ENCODE measurements at places on chromosomes 3 and 15.

DNA sequence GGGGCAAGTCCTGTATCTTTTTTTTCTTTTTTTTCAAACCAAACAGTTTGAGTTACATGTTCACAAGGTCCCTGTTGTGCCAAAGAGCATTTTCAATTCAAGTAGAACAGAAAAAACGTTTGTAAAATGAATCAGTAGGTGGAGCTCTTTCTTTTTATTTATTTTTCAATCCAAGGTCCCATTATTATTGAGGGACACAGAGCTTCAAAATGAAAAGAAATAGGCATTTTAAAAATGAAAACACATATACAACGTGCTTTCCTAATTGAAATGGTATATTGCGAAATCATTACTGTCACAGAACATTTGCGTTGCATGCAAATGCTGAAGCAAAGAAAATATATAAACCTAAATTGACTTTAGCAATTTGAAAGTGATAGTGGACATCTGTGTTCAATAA lies 711.0 kb downstream of the MECOM start:
- DNase-seq, result no peak

DNA sequence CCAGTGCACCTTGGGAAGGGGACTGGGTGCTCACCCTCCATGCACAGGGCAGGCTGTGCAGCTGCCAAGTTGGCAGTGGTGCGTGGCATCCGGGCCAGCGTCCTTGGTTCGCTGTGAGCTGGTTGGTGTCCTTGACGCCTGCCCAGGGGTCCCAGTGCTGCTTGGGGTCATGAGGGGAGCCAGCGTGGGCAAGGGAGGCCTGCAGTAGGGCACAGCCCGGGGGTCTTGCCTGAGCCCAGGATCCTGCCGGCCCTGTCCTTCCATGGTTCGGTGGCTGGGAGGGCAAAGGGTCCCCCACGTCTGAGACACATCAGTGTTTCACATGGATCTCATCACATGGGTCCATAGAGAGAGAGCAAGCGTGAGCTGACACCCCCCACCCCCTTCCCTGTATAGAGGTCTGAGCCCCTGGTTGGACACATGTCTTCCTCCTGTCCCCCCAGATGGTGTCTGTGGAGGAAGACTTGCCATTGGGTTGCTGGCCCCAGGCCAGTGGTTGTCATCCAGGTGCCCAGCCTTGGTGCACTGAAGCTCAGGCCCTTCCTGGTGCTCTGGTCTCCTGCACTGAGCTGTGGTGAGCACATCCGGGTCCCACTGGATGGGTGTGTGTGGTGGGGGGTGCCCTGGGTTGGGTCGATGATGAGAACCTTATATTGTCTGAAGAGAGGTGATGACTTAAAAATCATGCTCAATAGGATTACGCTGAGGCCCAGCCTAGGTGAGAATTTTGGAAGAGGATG lies 232.3 kb downstream of the SNRPN start:
- no peak for DNase-seq

GRCh38 chr3:44184319-44184953 lies 57.2 kb upstream of the TOPAZ1 start:
- peak; percentile 45 for DNase-seq

DNA sequence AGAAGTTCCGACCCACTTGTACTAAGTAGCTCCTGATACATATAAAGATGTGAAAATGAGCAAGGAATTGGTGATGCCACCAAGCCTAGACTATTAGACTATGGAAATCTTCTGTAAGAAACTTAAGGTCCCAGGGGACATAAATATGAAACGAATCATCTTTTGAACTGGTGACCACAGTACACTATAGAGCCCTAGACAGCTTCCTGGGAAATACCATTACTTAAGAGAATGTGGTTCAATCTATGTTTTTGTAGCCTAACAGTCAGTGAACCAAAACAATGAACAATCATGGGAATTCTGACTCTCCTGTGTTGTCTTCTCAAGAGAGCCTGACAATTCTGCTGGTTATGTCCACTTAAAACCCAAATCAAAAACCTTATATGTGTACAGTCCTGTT lies 191.6 kb downstream of the GREM1 start:
- no peak for DNase-seq

DNA sequence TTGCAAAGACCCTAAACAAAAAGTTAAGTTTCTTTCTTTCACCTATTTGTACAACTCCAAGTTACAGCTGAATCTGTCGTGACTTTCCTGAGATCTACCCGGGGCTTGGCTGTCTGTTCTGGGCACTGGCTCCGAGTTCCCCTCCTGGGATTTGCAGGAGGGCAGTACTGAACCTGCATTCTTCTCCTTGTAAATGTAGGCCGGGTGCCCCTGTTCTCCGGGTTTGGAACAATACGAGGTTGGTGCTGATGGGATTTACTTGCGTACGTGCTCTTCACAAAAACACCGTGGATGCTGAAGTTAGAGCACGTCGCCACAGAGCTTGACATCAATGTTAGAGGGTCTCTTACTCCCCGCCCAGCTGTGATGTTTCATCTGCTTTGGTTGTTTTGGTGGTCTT lies 48.1 kb downstream of the KLHL25 start:
- no peak for DNase-seq

GRCh38 chr3:139518306-139518705 lies 21.2 kb downstream of the RBP1 start:
- no peak for DNase-seq

DNA sequence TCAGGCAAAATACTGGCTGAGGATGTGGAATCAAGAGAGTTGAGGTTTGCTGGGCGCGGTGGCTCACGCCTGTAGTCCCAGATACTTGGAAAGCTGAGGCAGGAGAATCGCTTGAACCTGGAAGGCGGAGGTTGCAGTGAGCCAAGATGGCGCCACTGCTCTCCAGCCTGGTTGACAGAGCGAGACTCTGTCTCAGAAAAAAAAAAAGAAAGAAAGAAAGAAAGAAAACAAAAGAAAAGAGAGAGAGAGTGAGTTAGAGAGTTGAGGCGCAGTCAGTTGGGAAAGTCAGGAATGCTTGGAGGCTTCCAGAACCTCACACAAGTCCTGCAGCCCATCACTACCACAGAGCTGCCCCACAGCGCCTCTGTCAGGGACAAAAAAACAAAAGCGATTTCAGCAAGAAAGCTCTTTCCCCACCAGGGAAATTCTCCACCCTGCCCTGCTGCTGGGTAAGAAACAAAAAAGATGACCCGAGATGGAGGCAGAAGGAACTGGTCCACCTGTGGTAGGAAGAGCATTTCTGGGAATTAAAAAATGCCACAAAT lies 13.8 kb downstream of the HDC start:
- DNase-seq, result no peak

DNA sequence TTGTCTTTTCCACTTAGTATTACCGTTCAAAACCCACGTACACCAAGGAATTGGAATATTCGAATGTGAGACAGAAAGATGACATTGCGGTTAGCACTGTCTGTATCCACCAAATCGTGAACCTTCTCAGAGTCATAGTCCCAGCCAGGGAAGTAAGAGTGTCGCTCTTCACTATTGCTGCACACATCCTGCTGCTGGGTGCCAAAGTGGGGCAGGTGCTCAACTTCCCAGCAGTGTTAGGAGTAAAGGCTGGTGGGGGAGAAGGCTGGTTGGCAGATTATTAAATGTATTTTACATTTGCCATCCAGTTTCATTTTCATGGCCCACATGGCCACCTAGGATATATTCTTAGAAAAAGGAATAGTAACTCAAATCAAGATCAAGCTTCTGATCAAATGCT lies 65.1 kb downstream of the PTPRG start:
- no peak for DNase-seq

GRCh38 chr3:97515076-97515475 lies 249.5 kb upstream of the ARL6 start:
- no peak for DNase-seq

GRCh38 chr3:155704771-155705559 lies 39.9 kb downstream of the PLCH1 start:
- DNase-seq, result peak; percentile 46

- DNase-seq, result no peak
These were observed 45.6 kb downstream of the MFSD1 start for GRCh38 chr3:158847452-158847821.

- DNase-seq, result no peak
These were observed 476.8 kb downstream of the NTRK3 start for GRCh38 chr15:87779746-87780145.

- DNase-seq, result no peak
These were observed 23.3 kb downstream of the CTSH start for GRCh38 chr15:78921517-78921916.

DNA sequence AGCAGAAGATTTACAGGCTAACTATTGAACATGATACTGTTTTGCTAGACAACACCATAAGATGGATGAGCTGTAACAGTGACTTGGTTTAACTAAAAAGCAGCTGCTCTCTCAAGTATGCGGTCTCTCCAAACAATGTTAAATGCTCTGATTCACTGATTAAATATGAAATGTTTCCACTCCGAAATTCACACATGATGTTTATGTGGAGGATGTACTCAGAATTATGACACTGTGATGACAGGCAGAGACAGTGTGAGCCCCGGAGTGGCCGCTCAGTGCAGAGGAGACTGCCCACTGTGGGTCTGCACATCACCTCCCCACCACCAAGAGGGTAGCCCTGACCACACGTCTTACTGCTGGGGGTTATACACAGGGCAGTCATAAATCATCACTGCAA lies 83.9 kb upstream of the MEX3B start:
- DNase-seq, result no peak

DNA sequence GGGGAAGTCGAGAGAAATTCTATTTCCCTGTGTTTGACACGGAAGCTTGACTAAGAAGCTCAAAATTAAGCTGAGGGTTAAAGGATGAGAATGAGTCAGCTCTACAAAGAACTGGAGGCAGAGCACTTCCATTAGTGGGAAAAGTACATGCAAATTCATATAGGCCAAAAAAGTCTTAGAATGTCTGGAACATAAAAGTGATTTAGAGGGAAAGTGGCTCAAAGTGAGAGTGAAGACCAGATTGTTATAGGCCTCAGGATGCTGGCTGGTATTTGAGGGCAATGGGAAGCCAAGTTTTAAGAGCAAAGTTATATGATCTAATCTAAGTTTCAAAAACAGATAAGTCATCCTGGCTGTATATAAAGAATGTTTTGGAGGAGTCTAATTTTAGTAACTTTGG lies 857.3 kb downstream of the NAALADL2 start:
- no peak for DNase-seq

- DNase-seq, result no peak
These were observed 6.9 kb upstream of the HOMER2 start for GRCh38 chr15:82959423-82959822.

- DNase-seq, result no peak
These were observed 33.1 kb downstream of the GABRB3 start for GRCh38 chr15:26739791-26740190.

DNA sequence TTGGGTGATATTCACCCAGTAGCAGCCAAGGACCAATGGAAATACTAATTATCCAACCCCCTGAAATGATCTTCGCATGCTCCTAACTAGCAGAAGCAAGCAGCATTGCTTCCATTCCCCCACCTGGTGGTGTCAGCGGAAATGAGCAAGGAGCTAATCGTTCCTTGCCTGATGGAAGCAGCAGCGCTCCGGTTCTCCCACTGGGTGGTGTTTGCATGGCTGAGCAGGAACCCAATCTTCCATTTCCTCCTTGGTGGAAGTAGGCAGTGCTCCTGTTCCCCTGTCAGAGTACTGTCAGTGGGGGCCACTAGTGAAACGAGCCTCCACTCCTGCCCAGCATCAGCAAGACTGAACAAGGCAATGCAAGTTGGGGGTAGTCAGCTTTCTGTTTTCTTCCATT lies 311.5 kb downstream of the CACNA2D3 start:
- DNase-seq, result peak; percentile 80

DNA sequence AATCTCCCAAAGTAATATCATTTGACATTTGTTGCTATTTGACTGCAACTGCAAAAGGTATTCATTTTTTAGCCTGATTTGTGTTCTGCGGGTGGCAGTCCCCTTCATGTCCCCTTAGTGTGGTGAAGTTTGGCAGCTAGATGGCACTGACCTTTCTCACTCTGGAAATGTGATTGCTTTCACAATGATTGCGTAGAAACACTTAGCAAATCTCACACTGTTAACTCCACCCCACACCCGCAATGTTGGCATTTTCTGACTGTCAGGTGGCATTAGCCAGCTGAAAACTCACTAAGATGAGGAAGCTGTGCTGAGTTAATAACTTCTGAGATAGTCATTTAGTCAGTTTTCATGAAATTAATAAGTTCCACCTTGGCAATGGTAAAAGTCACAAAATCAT lies 76.9 kb downstream of the TRIM69 start:
- no peak for DNase-seq

GRCh38 chr3:197820550-197821335 lies 29.7 kb downstream of the LRCH3 start:
- no peak for DNase-seq

DNA sequence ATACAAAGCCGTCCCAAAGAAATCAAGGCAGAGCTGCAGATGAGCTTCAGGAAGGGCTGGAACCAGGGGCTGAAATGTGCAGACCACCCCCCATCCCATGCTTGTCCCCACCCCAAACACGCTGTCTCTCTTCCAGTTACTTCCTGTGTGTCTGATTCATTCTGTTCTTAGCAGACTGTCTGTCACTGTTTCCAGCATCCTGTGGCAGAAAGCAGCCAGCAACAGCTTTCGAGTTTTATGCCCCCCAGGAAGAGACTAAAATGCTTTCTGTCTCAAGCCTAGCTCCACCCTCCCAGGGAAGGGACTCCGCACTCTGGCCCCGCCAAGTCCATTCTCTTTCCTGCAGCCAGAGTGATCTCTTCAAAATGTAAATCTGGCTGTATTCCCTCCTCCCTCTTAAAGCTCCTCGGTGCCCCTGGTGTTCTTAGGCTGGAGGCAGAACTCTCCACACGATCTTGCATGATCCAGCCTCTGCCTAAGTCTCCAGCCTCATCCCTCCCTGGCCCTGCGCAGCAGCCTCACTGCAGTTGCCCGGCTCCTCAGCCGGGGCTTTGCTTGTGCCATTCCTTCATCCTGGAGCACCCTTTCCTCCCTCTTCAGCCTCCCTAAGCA lies 41.5 kb downstream of the HRH1 start:
- DNase-seq, result peak; percentile 47

GRCh38 chr3:178990293-178990692 lies 81.3 kb downstream of the ZMAT3 start:
- DNase-seq, result no peak

- DNase-seq, result no peak
These were observed 248.4 kb downstream of the CPNE4 start for GRCh38 chr3:131786386-131786785.

DNA sequence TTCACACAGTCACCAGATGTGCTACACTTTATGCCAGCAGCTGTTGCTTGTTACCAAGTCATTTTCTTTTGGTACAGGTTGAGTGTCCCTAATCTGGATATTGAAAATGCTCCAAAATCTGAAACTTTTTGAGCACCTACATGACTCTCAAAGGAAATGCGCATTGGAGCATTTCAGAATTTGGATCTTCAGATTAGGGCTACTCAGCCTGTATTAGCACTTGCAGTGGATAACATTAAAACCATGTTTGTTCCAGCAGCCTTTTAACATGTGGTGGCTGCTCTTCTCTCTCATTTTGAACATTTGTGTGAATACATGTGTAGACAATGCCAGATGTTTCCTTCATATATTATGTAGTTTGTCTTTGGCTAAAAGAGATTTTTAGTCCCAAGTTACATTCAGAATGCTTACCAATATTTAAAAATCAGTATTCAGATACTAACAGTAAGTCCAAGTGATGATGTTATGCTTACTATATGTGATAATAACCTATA lies 230.9 kb upstream of the UBE2E1 start:
- DNase-seq, result no peak
